ENCODE measurements at places on chromosomes 16 and 17.
A peak's percentile ranks its signal among the peaks of the same experiment; 100 is the strongest.

- no peak for DNase-seq
These were observed 899 bp downstream of the ACE start for GRCh38 chr17:63477480-63478440.

DNA sequence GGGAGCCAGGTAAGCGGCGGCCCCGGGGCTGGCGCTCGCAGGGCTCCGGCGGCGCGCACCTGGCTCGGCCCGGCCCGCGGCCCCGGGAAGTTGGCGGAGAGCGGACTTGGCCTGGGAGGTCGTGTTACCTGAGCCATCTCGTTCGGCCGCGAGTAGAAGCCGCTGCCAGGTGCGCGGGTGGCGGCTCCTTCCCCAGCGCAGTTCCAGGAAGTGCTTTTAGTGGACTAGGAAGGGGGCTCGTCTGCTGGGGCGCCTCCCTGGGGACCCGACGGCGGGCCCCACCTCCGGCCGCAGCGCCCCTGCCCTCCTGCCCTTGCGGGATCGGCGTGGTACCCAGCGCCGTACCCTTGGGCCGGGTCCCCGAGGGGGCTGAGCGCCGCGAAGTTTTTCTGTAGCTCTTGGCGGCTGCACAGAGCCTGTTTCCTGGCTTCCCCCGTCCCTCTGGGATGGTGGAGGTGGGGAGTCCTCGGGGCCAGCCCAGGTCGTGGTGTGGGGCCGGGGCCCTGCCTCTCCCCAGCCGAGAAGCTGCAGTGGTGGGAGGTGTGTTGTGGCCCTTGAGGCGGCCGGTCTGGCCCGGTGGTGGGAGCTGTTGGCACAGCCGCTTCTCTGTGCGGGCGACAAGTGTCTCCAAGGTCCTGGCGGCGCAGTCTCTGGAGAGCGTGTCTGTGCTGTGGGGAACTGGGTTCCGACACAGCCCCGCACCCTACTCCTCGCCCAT is 96.9 kb downstream of the RAB11FIP4 start:
- DNase-seq = no peak

DNA sequence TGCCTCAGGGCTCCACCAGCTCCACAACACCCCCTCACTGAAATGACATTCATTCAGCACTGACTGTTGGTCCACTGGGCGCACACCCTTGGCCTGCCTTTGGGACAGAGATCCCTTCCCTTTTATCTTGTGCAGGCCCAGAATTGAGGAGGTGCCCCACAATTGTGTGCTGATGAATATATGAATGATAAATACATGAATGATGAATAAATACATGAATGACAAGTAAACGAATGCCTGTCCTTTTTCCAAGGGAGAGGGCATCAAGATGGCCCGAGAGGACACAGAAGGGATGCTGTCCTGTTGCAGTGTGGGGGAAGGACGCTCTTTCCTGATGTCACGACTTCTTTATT is 5.7 kb downstream of the CCR7 start:
- DNase-seq = no peak

DNA sequence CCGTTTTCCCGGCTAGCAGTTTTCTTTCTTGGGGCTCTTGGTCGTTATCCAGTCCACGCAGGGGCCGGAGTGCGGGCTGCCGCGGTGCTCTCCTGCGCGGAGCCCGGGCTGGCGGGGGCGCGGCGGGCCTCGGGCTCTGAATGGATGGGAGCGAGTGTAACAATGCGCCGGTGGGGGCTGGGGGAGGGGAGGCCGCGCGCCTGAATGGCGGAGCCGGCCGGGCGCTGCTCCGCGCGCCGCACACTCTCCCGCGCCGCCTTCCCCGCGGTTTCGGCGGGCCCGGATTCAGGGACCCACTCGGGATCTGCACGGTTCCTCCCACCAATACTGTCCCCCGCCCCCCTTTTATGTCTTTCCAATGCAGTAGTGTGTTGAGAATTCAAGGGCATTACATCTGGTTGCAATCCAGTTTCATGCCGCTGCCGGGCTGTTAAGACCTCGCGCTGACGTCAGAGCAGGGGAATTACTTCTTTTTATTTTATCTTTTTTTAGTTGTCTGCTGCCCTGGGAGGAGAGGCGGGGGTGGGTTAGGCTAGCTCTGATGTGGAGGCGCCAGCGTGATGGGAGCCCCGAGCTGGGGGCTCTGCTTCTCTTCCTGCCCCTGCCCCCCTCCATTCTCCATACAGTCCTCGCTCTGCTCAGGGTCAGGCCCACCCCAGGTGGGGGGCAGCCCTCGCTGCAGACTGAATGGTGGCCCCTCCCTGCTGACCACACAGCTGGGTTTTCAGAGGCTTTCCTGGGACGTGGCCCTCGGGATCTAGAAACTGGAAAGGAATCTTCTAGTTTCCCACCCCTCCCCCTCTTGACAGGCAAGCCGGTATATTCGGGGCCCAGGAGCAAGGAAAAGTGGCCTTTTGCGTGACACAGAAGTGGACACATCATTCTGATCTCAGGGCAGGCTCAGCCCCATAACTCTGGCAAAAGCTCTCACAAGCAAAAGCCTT is 1.8 kb downstream of the RAI1 start:
- no peak for DNase-seq

- no peak for DNase-seq
These were observed 346.4 kb downstream of the WWOX start for GRCh38 chr16:78445818-78446217.

DNA sequence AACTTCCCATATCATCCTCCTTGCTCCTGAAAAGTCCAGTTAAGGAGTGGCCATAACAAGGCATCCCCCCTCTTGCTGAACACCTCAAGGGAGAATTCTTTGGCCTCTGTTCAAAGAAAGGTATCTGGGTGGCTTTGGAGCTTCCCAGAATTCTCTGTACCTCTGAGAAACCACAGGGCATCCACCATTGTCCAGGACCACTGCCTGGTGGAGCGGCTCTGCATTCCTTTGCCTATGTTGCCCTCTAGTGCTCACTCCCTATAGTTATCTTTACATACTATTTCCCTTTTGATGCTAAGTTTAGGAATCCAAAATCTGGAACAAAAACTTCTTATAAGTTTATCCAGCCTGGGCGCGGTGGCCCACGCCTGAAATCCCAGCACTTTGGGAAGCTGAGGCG is 30.3 kb downstream of the CHD9NB start:
- DNase-seq = no peak

GRCh38 chr16:9135797-9136196 is 44.4 kb downstream of the HAPSTR1 start:
- DNase-seq = peak; percentile 22

GRCh38 chr16:56371660-56371937 is 53.7 kb downstream of the AMFR start:
- no peak for DNase-seq

GRCh38 chr17:29039764-29040598 is 3.0 kb upstream of the PIPOX start:
- no peak for DNase-seq

DNA sequence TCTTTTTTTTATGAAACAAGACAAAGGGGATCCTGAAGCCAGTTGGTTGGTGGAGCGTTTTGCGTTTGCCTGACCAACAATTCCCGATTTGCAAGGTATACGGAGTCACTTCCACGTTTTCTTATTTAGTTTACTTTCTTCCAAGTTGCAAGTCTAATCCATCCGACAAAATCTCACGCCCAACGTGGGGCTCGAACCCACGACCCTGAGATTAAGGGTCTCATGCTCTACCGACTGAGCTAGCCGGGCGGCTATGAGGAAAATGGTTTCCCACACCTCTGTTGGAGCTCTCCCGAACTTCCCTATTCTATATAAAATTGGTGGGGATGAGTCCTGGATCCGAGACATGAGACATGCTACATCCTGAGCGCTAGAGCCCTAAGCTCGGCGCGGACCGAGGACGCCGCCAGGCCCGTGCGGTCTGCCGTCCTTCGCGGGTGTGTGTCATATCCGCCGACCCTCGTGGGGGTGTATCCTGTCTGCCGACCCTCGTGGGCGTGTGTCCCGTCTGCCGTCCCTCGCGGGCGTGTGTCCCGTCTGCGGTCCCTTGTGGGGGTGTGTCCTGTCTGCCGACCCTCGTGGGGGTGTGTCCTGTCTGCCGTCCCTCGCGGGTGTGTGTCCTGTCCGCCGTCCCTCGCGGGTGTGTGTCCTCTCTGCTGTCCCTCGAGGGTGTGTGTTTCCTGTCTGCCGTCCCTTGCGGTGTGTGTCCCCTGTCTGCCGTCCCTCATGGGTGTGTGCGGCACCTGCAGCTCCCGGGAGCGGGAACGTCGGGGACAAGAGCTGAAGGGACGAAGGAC is 22.6 kb downstream of the ZNF213 start:
- DNase-seq = no peak

- DNase-seq = peak; percentile 14
These were observed 150.3 kb downstream of the ASIC2 start for GRCh38 chr17:33142705-33143299.

DNA sequence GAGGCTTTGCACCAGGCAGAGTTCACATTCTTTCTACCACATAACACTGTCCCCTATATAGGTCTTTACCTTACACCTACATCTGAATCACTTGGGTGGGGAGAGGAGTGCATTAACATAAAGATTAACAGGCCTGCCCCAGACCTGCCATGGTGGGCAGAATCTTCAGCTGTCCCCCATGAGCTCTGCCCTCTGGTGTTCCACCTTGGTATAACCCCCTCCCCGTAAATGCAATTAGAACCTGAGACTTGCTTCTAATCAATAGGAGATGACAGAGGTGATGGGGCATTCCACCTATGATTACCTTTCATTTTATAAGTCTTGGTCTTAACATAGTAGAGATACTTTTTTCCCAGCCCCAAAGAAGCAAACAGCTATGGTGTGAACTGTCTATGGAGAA is 20.4 kb upstream of the GRIN2A start:
- no peak for DNase-seq

GRCh38 chr16:5010576-5011329 is 23.0 kb downstream of the NAGPA start:
- no peak for DNase-seq

GRCh38 chr16:81626181-81626674 is 152.9 kb upstream of the PLCG2 start:
- no peak for DNase-seq

DNA sequence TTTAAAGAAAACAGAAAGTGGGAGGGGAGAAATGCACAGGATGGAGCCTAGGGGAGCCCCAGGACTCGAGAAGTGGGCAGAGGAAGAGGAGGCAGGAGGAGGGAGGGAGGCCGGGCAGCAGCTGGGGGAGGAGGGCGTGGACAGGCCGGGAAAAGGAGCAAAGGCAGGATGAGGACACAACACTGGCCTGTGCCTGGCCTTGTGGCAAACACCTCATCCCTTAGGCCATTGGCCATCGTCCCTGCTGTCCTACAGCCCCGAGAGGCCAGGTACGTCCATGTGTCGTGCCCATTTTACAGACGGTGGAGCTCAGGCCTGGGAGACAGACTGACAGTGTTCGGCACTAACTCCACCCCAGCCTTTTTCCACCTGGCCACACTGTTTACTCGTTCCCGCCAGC is 15.9 kb downstream of the JPH3 start:
- DNase-seq = no peak

DNA sequence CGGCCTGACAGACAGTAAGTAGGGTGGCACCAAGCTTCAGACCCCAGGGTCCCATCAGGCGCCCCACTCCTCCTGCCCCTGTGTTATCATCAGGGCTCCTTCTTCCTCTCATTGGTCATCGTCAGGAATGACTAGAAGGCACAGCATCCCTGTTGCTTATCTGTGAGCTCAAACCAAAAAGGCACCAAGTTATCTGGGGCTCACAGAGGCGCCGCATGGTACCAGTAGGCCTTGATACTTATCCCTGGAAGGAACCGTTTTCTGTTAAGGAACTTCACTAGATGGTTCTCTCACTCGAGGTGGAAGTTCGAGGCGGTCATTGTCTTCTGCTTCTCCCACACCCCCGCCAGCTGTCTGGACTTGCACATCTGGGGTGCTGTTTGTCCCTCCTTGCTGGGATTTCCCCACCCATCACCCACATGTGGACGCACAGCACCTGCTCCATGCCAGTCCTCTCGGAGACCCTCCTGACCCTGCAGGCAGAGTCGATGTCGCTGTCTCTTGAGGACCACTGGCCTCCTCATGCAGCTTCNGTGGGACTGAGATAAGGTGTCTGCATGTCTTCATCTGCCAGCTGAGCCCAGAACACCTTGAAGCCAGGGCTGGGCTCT is 52.1 kb downstream of the METRNL start:
- DNase-seq = no peak
